Cerebellar nuclear complex (tissue), 1 donor: ENCODE measurements at places on chromosomes 5 and 9.

DNA sequence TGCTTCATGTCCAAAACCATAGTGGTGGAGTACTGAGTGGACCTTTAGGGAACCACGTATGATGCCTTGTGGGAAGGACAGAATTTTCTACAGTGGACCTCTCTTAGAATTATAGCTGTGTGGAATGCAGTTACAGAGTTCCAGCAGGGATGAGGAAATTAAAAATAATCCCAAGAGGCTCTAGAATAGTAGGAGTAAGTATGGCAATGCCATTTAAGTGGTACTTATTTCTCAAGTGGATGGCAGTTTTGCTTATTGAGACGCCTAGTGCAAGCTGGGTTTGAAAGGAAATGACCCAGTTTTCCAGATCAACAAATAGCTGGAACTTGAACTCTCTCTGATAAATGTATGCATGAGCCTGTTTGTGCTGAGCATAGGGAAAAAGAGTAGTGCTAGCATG, 431.6 kb downstream of the PRR16 start:
- no peak for DNase-seq

GRCh38 chr5:96159043-96159442, 197.4 kb upstream of the ELL2 start:
- DNase-seq = no peak

- DNase-seq = no peak
These were observed 72.7 kb downstream of the EPB41L4B start for GRCh38 chr9:109248133-109248581.

GRCh38 chr9:29449306-29449705, 1876.0 kb upstream of the C9orf72 start:
- DNase-seq = no peak

GRCh38 chr5:151598984-151599383, 7.9 kb upstream of the FAT2 start:
- no peak for DNase-seq

DNA sequence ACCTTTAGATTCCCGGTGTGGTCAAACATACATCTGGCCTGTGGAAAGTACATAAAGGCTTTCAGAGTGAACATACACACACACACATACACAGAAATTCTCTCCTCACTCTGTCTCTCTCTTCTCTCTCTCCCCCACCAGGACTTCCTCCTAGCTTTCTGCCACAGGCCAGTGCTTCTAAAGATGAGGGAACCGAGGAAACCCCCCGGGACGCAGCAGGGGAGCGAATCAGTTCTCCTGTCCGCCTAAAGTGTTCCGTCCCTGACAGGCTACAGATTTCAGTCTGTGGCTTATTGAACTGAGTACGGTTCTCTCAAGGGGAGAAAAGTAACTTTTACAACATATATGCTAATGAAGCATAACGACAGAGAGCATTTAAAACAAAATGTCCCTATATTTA, 75.8 kb downstream of the MED27 start:
- DNase-seq = no peak

- peak; percentile 89 for DNase-seq
These were observed 186.8 kb upstream of the KLF9 start for GRCh38 chr9:70601000-70601951.

- no peak for DNase-seq
These were observed 213.7 kb downstream of the DCP2 start for GRCh38 chr5:113190347-113190746.

DNA sequence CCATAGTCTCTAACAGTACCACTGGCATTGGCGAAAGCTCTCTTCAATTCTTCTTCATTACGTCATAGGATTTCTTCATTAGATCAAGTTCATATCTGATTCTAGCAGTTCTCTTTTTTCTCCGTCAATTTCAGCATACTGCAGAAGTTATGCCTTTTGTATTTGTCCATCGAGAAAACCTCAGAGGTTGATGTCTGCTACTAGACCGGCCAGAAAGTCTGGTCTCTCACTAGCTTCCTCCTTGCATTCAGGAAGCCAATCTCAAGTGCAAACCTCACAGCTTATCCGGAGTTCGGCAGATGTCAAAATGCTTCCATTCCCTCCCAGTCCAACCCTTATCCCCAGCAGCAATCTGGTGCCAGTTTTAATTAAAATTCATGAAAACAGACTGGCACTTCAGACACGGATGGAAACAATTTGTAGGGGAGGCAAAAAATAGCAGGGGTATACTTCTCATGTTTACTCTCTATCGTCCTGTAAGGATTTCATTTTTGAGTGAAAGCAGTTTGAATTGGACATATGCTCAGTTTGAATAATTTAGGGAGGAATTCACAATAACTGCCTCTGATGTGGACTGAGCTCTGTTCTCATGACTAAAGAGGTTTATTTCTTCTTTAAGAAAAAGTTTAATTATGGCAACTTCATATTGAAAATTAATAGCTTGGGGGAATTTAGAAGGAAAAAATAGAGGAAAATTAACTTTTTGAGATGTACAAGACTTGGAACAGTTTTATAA, 56.4 kb upstream of the TMC1 start:
- DNase-seq = no peak

DNA sequence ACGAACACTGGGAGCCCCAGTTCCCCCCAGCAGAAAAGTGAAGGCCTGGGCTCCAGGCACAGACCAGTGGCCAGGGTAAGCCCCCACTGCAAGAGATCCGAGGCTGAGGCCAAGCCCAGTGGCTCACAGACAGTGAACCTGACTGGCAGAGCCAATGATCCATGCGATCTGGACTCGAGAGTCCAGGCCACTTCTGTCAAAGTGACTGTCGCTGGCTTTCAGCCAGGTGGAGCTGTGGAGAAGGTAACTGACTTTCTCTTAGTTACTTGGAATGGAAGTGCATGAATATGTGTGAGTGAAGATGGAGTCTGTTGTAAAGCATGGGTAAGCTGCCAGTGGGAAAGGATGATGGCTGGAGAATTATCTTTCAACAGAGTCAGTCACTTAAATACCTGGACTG, 99.7 kb downstream of the GOLPH3 start:
- no peak for DNase-seq

DNA sequence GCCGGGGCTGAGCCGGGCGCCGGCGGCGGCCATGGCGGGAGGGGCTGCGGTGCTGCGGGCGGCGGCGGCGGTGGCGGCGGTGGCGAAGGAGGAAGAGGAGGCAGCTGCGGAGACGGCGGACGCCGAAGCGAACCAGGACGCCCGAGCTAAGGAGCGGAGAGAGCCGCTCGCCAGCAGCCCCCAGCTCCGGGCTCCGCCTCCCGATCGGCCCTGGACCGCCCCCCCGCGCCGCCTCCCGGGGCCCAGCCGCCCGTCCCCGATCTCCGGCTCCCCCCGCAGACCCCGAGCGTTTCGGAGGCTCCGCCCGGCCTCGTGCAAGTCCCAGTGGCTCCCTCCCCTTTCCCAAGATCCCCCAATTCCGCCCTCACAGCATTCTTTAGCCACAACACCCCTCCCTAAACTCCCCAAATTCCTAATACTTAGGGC, at the start of gene ASTN2:
Gene ASTN2 (minus strand): TSS at position 152 of the 426 bp plus-strand sequence. CDS start 119 bp downstream, at position 33.
- DNase-seq = no peak
